ENCODE measurements at places on chromosomes 16 and 17.
A peak's percentile ranks its signal among the peaks of the same experiment; 100 is the strongest.

- no peak for DNase-seq
These were observed 6.2 kb upstream of the TMEM235 start for GRCh38 chr17:78225088-78225865.

DNA sequence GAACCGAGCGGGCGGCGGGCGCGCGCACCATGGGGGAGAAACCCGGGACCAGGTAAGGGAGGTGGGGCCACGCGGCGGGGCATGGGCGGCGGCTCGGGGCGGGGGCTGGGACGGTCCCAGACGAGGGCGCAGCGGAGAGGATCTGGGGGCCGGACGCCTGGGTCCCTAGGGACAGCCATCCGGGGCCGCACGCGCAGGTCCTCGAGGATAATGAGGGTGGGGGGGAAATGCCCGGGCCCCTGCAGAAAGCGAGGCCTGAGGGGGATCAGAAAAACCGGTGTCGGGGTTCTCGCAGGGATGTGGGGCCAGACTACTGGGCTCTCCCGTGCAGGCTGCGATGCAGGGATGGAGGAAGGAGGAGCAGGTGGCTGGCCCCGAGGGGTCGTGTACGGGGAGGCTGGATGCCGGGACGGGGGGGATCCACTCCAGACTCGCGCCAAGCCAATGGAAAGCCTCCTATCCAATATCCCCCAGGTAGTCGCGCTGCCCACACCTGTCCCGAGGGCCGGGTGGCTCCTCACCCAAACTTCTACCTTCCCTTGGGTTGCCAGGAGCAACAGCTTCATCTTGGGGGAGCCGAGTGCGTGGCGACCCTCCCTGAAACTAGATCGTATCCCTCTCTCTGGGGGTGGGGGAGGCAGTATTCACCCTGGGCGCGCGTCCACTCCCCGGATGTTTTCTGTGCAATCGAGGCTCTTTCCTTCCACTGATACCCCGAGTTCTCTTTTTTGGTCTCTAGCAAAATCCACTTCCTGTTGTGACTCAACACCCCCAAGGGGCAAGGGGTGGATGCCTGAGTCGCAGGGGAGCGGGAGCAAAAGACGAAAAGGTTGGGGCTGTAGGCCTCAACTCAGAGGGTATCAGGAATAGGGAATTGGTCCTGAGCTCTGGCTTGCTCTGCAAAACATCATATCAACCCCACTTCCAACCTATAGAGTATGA lies 532 bp downstream of the ARRB2 start:
- peak; percentile 82 for DNase-seq

DNA sequence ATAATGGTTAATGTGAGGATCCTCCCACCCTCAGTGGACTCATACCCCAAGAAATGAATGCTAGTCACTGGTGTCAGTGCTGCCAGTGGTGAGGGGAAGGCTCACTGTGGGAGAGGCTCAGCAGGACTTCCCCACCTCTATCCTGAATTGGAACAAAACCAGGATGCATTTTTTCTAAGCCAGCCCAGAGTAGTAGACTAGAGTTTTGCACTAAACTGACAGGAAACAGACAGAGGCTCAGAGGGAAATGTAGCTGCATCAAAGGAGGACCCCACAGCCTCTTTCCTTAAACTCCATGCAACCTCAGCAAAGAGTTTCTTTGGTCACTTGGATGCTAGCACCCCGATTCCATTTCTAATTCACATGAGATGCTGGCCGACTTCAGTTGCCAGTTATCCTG lies 10.7 kb upstream of the SKAP1 start:
- no peak for DNase-seq

DNA sequence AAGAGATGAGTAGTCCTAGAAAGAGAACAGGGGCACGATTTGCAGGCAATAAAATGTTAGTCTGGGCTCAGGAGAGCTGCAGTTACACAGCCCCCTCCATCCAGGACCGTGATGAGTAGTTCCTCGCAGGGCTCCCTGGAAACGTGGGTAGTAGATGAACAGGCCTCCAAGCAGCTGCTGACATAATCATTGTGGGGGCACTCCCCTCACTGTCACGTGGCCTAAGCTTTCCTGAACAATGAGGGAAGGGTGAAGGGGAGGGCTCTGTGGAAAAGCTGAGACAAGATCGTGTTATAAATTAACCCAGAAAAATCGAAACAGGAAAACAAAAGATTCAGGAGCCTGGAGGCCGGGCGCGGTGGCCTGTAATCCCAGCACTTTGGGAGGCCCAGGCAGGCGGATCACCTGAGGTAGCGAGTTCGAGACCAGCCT lies 1.3 kb upstream of the PER1 start:
- DNase-seq = peak; percentile 95

- DNase-seq = no peak
These were observed 30.7 kb upstream of the CHMP6 start for GRCh38 chr17:80960797-80961452.

DNA sequence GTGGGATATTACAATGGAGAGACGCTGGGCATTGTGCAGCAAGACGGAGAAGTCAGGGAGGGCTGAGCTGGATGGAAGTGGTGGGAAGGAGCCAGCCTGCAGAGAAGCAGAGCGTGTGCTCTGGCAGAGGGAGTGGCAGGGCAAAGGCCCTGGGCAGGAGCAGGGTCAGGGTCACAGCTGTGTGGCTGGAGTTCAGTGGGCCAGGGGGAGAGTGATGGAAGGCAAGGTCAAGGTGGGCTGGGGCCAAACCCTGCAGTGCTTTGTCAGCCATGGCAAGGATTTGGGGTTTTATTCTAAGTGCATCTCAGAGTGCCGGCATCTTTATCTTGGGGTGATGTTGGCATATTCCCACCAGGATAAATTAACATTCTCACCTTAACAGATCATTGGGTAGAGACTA lies 31.9 kb upstream of the C16orf78 start:
- DNase-seq = no peak

All from posterior vena cava (tissue), 2 donors.